ENCODE measurements at places on chromosomes 3 and 15. TPM values are rescaled to one million over a fixed set of nuclear protein-coding genes. Genes with fewer than 3 reads are reported as not detected.

DNA sequence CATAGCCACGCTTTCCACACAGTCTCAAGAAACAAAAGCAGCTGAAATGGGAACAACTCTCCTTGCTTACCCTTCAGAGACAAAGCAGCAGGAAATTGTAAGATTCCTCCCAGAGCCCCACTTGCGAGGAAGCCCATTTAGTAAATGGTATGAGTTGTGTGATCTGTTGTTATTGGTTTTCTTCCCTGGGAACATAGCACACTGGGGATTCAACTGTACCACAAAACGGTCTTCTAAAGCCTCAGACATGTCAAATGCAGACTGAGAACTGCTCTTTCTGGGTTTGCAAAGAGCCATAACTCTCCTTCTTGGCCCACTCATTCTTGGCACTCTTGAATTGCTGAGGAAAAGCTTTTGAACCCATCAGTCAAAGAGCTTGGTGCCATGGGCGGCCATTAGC, 101.0 kb upstream of the COL8A1 start:
- no peak for DNase-seq

DNA sequence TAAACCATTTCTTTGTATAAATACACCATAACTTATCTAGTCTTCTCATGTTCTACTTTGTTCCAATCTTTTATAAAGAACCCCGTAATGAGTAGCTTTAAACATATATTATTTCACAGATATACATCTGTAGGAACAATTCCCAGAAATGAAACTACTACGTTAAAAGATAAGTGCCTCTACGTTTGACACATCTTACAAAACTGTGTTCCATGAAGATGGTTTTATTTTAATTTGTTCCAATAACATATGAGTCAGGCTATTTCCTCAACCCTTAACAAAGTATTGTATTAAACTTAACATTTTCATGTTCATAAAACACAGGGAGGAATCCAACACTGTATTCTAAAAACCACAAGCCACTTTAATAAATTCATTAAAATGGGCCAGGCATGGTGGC, 52.9 kb downstream of the TRPM7 start:
- DNase-seq: no peak

DNA sequence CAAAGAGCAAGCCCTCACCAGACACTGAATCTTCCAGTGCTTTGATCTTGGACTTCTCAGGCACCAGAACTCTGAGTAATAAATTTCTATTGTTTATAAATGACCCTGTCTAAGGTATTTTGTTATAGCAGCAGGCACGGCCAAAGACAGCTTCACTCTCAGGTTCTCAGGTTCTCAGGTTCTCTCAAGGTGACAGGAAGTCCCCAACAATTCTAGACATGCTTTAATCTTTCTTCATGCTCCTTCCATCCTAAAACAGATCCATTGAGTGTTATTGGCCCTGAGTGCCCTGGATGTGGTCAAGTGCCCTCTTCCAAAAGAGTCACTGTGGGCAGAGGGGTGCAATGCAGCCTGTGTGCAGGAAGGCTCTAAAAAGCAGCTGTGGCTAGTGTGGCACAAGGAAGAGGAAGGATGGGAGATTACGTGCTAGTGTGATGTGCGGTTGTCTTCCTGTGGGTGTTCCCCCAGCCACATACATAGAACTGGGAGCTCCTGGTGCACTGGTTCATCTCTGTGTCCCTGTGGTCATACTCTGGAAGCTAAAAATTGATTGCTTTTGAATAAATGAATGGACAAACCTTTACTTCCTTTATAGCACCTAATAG, 11.0 kb upstream of the RAB7A start:
- no peak for DNase-seq

DNA sequence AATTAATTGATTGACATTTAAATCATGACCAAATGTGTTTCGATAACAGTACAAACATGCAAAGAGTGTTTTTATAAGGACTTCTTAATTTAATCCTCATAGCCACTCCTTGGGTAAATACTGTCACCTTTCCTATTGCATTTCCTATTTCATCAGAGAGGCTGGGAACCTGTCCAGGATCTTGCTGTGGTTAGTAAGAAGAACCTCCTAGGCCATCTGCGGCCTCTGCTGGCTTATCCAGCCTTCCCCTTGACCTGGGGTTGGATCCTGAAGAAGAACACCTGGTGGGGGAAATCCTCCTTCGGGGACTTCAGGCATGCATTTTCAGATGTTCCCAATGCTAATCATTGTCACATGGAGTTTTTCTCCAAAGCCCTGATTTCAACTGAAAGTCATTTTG, 25.5 kb downstream of the GLDN start:
- no peak for DNase-seq

Gene TRPM1
- polyA plus RNA-seq: 0.21 TPM

GRCh38 chr15:62879770-62880169, 162.8 kb upstream of the TPM1 start:
- DNase-seq: no peak

GRCh38 chr3:72904163-72904562, 16.3 kb downstream of the GXYLT2 start:
- DNase-seq: peak; percentile 79

DNA sequence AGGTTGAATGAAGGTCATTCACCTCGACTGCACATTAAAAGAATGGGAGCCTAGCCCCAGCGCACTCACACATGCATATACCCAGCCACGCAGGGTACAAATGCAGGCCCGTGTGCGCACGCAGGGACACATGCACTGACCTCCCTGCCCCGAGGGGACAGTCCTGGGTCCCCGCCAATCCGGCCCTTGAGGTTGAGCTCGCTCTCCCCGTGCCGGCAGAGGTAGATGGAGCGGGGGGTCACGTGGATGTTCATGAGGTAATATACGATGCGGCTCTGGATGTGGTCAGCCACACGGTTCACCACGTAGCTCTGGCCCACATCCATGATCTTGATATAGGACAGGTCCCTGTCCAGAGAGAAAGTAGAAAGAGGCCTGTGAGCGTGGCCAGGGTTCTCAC, 20.5 kb downstream of the PFKFB4 start:
- DNase-seq: no peak

- DNase-seq: no peak
These were observed 35.9 kb downstream of the ARPP21 start for GRCh38 chr3:35675206-35675605.

DNA sequence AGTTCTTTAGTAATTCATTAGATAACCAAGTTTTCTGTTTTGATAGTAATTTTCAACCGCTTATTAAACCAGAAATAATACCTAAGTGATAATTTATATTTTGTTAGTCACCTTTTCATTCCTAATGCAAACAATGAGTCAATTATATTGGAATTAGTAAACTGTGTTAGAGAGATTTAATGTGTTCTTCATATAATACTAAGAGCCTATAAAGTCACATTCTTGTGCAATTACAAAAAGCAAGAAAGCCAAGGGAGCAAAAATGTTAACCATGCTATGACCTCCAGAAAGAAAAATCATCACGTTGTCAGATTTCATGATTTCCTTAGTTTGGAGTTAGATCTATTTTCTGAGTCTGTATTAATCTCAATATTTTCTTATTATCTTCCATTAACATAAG, 108.8 kb upstream of the SAMMSON start:
- no peak for DNase-seq

Gene CYP1A1
- polyA plus RNA-seq: not detected

Gene C2CD4A
- 0.28 TPM for polyA plus RNA-seq

- peak; percentile 73 for DNase-seq
These were observed at the start of gene AP3B2 for GRCh38 chr15:82709421-82710207. Gene AP3B2, minus strand, starts transcription at chr15:82709875. Its CDS starts 169 bp downstream, at chr15:82709706.

- DNase-seq: no peak
These were observed 271.0 kb downstream of the GABRG3 start for GRCh38 chr15:27241943-27242342.

GRCh38 chr3:46469680-46470357, 5.1 kb upstream of the LTF start:
- no peak for DNase-seq

Gene DALRD3
- 73.0 TPM for polyA plus RNA-seq

DNA sequence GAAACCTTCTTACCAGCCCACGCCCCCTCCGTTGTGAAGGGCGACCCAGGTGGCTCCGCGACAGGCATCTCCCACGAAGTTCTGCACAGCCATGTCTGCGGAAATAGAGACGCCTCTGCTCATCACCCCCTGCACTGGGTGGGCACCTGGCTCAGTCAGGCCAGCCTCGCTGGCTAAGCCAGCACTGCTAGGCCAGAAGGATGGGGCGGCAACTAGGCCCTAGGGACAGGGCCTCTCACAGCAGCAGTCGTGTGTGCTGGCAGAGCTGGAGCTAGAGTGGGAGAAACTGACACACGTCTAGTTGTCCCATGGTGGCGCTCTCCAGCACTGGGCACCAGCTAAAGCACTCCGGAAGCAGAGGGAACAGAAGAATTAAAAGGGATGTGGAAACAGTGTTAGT, 12.5 kb upstream of the ZXDC start:
- DNase-seq: no peak

Gene A4GNT
- polyA plus RNA-seq: 1.9 TPM

DNA sequence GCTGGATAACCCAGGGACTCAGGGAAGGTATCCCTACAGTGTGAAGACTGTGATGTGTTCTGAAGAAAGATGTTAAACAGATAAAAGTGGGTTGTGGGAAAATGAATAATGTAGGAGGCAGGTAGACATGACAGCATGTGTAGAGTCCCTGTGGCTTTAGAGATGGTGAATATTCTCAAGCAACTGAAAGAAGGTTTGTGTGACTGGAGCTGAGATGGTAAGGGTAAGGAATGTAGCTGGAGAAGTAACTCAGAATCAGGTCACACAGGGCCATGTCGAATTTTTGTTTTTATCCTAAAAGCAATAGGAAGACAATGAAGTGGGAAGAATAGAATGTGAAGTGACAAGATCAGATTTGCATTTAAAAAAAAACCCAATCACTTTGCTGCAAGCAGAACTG, 53.7 kb upstream of the TRPC1 start:
- no peak for DNase-seq

DNA sequence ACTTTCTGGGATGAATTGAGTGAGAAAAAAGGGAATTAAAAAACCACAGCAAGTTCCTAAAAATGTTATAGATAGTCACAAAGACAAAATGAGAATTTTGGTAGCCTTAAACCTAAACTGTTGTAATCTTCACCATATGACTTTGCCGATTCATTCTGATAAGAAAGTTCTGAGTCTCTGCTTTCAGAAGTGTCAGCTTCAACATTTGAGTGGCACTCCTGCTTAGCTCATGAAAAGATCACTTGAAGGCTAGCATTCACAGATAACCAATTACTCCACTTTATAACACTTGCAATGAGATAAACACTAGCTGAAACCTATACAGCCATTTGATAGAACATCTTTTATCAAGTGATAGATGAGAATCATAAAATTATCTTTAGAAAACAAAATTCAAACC, 288.1 kb upstream of the POU1F1 start:
- no peak for DNase-seq

GRCh38 chr3:186340204-186340603, 21.8 kb downstream of the DGKG start:
- no peak for DNase-seq

- DNase-seq: no peak
These were observed 59.4 kb downstream of the CALML4 start for GRCh38 chr15:68145706-68146105.

- DNase-seq: peak; percentile 67
These were observed 57.5 kb upstream of the HERC1 start for GRCh38 chr15:63891079-63891767.

- no peak for DNase-seq
These were observed 7.5 kb downstream of the DTWD1 start for GRCh38 chr15:49628379-49628778.

GRCh38 chr15:76994971-76995945, at the start of gene PSTPIP1:
Gene PSTPIP1, plus strand, starts transcription at chr15:76995126. Its CDS starts 448 bp downstream, at chr15:76995574.
- no peak for DNase-seq

- no peak for DNase-seq
These were observed 176.5 kb downstream of the SOX2 start for GRCh38 chr3:181888234-181888633.

Data from renal pelvis (tissue), 12 donors.